Hematopoietic multipotent progenitor cell treated with erythropoietin and hydrocortisone succinate and interleukin-3 and kit ligand, for 6 days (in vitro differentiated cells): ENCODE measurements at places on chromosomes 4 and X.

GRCh38 chr4:88215351-88215750 lies 56.9 kb upstream of the ABCG2 start:
- no peak for DNase-seq

DNA sequence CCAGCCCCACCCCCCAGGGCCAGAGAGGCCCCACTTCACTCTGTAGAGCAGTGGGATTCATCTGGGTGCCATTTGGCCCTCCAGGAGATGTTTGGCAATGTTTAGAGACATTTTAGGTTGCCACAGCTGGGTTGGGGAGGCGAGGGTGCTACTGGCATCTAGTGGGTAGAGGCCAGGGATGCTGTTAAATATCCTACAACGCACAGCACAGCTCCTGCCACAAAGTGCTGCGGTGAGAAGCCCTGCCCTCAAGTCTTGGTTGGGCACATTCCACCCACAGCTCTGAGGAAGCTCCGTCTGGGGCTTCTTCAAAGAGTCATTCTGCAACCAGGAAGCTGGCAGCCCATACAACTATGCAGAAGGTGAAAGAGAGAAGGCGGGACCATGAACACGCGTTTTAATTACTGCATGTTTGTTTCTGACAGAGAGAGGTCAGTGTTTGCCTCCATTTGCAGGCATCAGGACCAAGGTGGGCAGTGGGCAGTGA lies 48.1 kb upstream of the FAM9C start:
- DNase-seq: peak; percentile 45

- DNase-seq: no peak
Observed at GRCh38 chrX:43633081-43633480, 23.0 kb upstream of the MAOA start.

GRCh38 chrX:115452251-115452650 lies 108.7 kb upstream of the PLS3 start:
- DNase-seq: no peak

DNA sequence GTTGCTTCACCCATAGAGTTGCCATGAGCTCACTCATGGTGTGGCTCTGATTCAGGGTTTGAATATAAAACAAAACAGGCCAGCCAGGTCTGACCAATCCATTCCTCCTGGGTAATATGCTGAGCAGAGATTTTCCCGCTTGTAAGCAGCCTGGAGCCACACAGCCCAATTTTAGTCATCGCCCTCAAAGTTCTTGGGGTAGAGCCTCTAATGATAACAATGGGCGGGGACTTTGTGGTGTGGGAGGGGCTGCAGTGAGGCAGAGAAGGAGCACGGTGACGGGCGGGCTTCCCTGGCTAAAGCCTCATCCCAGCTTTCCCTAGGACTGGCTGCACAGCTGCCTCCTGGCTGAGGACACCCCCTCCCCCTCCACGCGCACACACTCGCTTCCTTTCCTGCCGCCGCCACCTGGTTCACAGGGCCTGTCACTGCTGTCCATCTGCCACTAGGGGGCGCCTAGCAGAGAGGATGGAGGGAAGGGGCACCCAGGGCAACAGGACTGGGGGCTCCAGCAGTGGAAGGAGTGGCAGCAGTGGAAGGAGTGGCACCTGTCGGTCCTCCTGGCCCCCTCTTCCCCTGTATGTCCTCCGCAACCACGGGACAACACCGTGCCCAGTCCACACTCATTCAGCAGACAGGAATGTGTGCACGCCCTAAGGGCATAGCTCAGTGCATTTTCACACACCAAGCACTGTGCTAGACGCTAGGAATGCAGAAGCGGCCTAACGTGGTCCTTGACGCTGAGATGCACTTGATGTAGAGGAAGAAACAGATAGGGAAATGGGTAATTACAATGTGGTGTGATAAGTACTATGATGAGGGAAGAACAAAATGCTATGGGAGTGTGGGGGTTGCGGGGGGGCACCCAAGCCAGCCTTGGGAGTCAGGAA lies 26.8 kb downstream of the PRPS1 start:
- peak; percentile 75 for DNase-seq

DNA sequence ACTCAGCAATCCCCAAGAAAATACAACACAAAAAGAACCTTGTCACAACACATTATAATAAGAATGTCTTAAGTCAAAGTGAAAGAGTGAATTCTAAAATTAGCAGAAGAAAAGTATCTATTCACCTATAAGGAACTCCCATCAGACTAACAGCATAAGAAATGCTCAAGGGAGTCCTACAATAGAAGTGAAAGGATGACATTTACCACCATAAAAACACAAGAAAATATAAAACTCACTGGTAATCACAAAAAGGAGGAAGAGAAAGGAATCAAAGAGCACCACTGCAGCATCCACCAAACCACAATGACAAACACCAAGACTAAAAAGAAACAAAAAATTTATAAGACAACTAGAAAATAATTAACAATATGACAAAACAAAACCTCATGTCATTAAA lies 257.0 kb upstream of the AGTR2 start:
- DNase-seq: no peak

DNA sequence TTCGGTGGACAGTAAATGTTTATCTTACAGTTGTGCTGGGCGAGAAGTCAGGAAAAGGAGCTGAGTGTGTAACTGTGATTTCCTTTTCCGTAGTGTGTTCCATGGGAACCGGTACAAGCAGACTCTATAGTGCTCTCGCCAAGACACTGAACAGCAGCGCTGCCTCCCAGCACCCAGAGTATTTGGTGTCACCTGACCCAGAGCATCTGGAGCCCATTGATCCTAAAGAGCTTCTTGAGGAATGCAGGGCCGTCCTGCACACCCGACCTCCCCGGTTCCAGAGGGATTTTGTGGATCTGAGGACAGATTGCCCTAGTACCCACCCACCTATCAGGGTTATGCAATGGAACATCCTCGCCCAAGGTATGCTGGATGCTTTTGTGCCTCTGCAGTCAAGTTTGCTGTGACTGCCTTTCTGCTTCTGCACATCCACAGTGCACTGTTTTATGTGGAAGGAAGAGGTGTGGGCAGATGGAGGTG lies 27.4 kb downstream of the NOCT start:
- DNase-seq: no peak

GRCh38 chr4:173153445-173153844 lies 15.2 kb upstream of the GALNT7 start:
- DNase-seq: no peak

DNA sequence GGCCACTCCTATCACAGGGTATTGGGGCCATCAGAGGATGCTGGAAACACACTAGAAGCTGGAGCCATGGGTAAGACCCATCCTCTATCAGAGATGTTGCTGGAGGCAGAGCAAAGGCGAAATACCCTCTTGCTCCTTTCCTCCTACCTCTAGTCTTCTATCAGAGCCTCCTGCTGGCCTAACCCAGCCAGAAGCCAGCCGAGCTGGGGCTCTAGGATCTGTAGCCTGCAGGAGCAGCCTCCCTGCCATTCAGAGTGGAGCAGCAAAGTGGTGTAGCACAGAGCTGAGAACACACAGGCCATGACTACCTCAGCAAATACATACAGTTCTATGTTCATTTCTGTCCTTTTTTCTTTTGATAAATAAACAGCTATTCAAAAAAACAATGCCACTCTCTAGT lies 35.7 kb downstream of the GATB start:
- DNase-seq: no peak

DNA sequence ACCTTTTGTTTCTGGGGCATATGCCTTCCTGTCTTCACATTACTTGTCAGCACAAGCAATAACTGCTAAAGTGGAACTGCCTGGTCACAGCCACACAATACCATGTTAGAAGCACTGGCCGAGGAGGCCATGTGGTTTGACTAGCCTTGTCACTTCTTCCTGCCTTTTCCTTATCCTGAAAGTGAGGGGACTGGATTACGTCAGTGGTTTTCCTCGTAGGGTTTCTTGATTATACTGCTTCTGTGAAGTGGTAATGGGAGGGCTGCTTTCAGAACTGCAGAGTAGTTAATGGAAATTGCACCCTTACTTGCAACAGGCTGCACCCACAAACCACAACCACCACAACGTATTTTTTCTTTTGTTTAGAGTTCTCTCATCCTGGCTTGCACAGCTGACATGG lies 26.6 kb downstream of the ZRSR2 start:
- peak; percentile 58 for DNase-seq

DNA sequence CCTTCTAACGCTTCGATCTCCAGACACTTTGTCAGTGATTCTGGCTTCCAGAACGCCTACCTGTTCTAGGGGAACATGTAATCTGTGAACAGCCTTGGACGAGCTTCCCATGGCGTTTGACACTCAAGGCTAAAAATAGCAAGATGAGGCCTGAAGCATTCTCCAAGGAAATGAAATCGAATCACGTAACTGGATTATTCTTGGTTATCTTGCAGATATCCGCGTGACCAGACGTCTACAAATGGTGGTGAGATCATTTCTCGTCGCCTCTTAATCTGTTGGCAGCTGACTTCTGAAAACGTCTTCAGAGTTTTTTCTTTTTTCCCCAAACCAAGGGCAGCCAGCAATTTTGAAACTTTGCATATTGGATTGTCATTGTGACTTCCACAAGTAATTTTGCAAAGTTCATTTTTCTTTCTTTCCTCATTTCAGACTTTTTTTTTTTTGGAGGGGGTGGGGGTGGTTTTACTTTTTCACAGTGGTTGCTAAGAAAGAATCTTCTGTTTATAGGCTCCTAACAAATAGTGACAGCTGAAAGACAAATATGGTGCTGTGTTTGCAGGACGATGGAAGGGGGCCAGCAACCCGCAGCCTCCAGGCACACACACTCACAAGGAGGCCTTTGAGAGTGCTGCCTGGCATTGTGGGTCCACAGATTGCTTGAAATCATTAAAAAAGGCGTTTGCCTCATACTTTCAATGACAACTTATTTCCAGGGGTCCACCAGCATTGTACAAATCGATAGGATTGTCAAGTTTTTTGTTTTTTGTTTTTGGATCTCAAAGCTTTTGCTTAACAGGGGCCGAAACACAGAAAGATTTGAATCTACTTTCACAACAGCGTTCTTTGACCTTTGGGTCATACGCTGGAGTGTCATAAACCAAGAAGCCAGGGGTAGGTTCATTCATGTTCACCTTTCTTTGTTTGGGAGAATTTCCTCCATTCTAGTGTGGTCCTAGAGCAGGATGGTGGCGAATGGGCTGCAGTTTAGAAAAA lies 32.4 kb upstream of the PDLIM3 start:
- DNase-seq: no peak

GRCh38 chr4:41622787-41623186 lies 84.8 kb downstream of the LIMCH1 start:
- no peak for DNase-seq

DNA sequence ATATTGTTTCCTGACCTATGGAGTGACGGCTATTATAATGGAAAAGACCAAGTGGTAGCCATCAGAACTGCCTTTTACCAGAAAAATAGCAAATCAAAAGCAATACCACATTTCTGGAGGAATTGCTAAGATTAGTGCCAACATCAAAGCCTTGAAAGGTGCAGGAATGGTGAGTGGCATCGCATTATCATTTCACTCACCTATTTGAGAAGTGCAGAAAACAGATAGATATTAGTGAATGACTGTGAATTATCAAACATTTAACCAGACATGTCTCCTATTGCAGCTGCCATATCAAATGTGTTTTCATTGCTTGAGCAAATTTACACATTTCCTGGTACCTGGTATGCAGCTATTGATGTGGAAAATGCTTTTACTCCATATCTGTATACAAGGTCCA lies 1638.1 kb upstream of the PABPC4L start:
- no peak for DNase-seq

- DNase-seq: no peak
Observed at GRCh38 chrX:13955095-13955647, 74.5 kb downstream of the GEMIN8 start.

GRCh38 chr4:54368281-54369265 lies 139.5 kb downstream of the PDGFRA start:
- DNase-seq: peak; percentile 27

- DNase-seq: no peak
Observed at GRCh38 chr4:113181289-113182007, 132.0 kb downstream of the ANK2 start.

- no peak for DNase-seq
Observed at GRCh38 chrX:150773634-150774033, 80.4 kb downstream of the MTMR1 start.

GRCh38 chr4:100246697-100247096 lies 56.4 kb upstream of the DDIT4L start:
- no peak for DNase-seq

DNA sequence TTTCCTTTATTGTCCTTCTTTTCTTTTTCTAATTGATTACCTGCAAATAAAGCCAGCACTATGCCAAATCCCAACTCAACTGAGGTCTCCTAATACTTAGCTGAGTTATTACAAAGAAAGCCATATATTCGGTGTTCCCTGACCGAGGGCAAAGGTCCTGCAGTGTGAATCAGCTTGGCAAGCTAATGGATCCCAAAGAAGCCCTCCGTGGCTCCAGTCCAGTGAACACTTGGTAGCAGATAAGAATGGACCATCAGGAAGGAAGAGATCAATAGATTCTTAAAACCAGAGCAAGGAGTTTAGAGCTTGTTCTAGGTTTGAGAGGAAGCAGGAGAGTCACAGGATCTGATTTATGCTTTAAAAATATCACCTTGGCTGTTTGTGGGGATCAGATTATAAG lies 8.5 kb downstream of the LDB2 start:
- DNase-seq: no peak

GRCh38 chr4:57499786-57500185 lies 389.6 kb upstream of the IGFBP7 start:
- DNase-seq: no peak

- DNase-seq: no peak
Observed at GRCh38 chrX:74578137-74578536, 36.3 kb downstream of the RLIM start.

DNA sequence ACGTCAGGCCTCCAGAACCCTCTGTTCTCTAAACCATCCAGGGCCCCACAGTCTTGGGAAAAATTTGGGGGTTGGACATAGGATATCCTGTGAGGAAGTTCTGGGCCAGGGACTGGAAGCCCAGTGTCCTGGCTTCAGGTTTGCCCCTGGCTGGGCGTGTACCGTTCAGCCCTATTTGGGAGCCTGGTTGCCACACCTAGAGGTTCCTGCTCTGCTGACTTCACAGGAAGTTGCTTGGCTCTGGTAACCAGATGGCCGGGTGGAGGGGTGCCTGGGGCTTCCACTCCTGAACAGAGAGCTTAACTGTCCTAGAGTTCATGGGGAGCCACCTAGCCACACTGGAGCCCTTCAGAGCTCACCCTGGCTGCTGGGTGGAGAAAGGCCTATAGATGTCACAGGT lies 1.1 kb downstream of the TAFAZZIN start:
- peak; percentile 61 for DNase-seq
